ENCODE measurements at places on chromosomes 7 and 10.
A peak's percentile ranks its signal among the peaks of the same experiment; 100 is the strongest.

DNA sequence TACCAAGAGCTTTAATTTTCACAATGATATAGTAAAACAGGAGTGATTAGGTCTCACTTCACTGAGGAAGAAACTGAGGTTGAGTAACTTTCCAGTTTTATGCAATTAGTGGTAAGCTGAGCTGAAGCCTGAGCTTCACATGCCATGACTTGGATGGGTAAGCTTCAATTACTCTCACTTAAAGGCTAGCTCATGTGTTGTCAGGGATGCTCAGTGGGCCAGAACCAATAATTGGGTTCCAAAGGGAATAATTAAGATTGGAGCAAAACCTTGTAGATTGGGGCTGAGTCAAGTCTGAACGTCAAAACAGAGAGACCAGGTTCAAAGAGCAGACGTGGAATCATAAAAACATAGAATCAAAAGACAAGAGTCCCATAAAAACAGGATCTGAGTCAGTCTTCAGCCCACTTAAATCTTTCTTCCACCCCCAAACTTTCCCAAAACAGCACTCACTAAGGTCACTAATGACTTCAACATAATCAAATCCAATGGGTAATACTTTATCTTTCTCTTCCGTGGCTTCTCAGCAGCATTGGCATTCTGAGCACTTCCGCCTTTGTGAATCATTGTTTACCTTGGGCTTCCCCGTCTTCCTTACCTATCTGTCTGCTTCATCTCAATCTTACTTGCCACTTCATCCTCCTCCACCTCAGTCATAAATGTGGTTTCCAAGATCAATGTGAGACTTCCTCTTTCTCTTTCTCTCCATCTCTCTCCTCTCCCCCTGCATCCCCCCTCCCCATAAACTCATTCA lies 23.0 kb upstream of the EGFR start:
- DNase-seq = peak; percentile 85

GRCh38 chr10:19902456-19902855 lies 86.2 kb downstream of the PLXDC2 start:
- DNase-seq = no peak

DNA sequence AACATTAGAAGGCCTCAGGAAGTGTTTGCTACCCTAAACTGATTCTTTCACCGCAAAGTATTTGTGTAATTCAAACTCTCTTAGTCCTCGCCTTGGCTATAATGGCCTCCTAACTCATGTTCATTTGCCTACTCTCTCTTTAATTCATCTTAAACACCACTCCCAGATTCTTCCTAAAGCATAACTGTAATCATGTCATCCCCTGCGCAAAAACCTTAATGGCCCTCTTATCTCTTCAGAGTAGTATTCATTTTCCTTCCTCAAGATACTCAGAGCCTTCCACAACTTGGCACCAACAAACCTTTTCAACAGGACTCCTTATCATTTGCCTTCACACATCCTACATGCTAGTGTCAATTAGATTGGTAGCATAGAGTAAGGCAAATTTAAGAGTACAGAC lies 42.9 kb downstream of the CSTF2T start:
- no peak for DNase-seq

DNA sequence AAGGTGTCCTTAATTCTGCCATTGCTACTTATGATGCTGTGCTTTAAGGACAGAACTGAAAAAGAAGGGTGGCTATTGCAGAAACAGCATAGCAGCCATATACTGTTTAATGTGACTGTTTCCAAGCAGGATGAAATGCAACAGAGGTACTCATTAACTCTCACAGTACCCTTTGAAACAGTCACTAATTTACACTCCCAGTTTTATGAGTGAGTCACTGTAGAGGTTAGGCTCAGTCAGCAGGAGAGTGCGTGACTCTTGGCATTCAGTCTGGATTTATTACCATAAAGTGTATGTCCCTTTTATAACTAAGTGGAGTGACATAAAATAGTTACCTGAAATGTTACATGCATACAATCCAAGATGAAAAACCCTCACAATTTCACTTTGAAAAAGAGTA lies 27.7 kb downstream of the ALDH18A1 start:
- DNase-seq = no peak

DNA sequence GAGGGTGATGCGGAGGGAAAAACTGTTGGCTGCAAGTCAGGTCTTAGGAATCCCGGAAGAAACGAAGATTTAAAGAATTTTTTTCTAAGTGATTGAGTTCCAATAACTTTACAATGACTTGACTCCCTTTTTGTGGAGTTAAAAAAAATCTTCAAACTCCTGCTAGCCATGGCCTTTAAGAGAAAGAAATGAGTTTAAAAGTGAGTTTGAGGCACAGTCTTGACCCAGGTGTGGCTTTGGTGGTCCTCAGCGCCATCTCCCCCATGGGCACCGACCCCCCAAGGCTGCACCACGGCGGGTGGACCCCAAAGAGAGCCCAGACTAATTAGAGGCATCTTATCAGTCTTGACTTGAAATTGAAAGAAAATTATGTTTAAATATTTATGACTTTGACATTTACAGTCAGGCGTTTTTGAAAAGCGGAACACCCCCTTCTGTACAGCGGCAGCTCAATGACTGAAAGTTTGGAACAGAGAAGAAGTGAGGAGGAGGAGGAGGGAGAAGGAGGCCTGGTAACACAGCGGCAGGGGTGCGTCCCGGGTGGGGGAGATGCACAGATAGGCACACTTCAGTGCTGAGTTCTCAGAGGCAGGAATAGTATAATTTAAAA lies 349.6 kb downstream of the DNAJB6 start:
- DNase-seq = no peak

DNA sequence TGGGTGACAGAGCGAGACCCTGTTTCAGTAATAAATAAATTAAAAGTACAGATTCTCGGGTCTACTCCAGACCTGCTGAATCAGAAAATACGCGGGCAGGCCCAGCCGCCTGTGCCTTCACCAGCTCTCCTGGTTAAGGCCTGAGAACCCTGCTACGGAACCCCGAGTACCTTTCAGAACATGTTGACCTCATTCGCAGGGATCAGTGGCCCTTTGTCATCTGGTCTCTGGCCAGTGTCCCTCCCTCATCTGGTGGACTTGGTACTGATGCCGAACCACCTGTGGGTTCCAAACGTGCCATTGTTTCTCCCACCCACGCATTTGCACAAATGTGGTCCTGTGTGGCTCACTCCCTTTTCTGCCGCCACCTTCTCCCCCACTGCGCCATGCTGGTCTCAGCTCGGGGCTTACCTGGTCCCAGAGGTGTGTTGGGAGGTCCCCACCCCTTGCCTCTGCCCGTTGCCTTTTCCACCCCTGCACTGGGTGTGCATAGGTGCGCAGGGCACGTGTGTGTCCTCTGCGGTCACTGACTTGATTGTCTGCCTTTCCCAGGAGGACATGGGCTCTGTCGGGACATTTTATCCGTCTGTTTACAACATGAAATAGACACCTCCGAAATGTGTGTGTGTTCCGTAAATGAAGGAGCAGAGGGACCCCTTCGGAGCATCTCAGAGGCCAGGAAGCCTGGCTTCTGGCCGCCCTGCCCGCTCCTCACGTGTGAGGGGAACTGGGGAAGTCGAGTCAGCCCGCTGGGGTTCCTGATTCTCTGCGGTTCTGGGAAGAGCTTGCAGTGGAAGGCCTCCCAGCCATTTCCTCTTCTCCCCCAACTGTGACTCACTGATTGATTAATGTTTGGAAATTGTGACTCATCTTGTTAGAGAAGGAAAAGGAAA lies 135.2 kb downstream of the CUX1 start:
- no peak for DNase-seq

DNA sequence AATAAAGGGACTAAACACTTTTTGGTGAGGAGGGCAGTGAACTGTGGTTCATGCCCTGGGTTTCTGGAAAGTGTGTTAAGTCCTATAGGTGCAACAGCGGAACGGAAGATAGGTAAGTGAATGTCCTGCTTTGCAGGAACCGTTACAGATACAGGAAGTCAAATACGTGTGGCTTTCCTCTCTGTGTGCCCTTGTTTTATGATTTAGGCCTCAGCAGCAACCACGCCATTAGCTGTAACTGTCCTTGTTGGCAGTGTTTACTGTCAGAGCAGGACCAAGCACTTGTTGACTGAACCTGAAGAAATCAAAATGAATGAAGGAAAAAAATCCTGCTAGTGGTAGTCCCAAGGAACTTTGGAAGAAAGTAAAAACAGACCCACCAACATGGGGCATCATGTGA lies 150.3 kb downstream of the PIP4K2A start:
- DNase-seq = no peak

- DNase-seq = no peak
Observed at GRCh38 chr7:41472427-41473125, 230.3 kb downstream of the INHBA start.

GRCh38 chr10:24894728-24895127 lies 57.7 kb downstream of the PRTFDC1 start:
- no peak for DNase-seq

GRCh38 chr10:50805981-50806622 lies 66.4 kb downstream of the ASAH2B start:
- no peak for DNase-seq

Measured in A549 (cell line).